GM20000 (cell line): ENCODE measurements at places on chromosomes 16 and 17.
A peak's percentile ranks its signal among the peaks of the same experiment; 100 is the strongest.

DNA sequence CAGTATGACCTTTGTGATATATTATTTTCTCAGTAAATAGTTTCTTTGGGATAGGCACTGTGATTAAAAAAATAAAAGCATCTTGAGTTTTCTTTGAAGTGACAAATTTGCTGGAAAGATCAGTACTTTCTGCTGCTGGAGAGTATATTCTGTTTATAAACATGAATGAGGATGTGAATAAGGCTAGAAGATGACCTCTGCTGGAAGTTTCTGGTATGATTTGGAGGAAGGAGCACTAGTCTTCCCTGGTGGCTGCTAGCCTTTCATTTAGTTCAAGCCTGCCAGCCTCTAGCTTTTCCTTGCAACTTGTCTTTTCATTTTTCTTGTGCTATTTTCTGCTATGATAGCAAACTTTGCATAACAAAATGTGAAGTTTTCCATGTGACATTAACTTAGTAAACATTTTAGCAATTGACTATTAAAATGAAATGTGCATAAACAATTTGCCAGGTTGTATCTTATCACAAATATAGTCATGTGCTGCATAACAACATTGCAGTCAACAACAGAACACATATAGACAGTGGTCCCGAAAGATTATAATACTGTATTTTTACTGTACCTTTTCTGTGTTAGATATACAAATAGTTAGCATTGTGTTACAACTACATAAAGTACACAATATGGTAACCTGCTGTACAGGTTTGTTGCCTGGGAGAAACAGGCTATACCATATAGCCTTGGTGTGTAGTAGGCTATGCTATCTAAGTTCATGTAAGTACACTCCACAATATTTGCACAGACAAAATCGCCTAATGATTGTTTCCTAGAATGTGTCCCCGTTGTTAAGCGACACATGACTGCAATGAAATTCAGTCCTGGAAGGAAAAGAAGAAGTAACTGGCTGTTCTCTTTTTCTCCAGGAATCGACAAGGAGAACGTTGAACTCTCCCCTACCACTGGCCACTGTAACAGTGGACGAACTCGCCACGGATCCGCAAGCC lies 18.1 kb upstream of the RAB11FIP4 start:
- peak; percentile 45 for DNase-seq

GRCh38 chr17:79829004-79829403 lies 10.2 kb downstream of the CBX4 start:
- DNase-seq, result no peak

GRCh38 chr16:56999409-57000270 lies 10.3 kb downstream of the NLRC5 start:
- peak; percentile 58 for DNase-seq

DNA sequence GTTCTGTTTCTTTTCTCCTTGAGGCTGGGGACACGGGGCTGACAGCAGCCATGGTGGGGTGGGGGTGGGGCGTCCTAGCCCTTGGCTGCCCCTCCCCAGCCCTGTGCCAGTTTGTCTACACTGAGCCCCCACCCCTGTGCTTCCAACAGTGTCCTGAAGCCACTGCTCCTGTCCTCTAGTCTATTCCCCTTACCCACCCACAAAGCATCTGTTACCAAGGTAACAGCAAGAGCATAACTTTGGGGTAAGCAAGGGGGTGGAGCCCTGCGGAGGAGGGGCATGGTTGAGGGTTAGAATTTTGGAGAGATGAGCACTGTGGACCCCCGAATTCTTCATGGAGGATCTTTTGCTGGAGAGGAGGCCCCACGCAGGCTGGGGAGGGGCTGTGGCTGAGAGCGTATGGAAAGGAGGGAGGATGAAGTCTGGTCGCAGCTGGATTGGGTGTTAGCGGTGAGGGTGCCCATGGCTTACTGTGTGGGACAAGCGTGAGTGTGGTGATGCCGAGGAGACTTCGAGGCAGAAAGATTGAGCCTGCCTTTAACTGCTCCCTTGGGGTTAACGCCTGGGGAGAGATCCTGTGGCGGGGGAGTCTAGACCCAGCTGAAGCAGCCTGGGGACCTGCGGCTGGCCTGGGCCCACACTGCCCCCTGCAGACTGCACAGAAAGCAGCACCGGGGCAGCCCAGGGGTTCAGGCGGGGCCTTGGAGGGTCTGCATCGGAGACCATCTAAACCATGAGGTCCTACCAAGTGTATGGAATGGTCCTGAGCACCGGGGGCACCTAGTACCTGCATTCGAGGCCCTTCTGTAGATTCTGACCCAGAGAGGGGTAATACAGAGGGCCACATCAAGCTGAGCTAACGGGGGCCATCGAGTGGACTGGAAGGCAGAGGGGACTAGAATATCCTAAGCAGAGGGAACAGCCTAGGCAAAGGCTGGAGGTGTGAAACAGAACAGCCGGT lies 6.1 kb upstream of the STAC2 start:
- peak; percentile 83 for DNase-seq

DNA sequence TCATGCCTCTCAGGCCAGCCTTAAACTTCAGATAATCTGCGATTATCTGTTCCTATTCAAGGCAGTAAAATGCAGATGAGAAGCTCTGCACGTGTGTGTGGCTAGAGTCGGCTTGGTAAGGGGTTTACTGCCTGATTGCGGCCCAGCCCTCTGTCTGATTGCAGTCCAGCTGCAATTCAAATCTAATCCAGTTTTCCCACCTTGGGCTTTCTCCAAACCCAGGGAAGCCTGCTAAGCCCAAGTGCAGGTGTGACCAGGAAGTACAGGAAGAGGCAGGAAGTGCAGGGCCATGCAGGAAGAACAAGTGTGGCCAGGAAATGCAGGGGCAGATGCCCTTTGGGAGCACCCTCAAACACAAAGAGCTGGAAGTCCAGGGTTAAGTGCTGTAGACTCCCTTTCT lies 314.9 kb downstream of the CEP112 start:
- DNase-seq, result no peak
